ENCODE measurements at places on chromosomes 2 and 18.
A peak's percentile ranks its signal among the peaks of the same experiment; 100 is the strongest.

DNA sequence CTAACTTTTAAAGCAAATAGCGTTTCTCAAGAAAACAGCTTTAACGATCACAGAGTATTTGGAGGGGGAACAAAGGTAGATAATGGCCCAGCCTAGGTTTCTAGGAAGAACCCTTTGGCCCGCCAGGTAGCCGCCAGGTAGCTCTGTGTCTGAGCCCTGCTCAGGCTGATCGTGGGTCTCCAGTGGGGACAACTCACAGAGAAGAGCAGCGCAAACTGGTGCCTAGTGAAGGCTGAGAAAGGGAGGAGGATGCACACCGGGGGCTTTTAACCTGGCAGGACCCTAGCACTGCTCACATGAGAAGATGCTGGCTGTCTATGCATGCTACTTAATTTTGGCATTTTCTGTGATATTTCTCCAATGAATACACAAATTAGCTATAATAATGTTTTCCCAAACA, 5.8 kb downstream of the NGEF start:
- DNase-seq: no peak

- no peak for DNase-seq
Observed at GRCh38 chr2:236871500-236872001, 214.1 kb upstream of the COPS8 start.

GRCh38 chr18:28714498-28714897, 537.6 kb upstream of the CDH2 start:
- no peak for DNase-seq

- peak; percentile 31 for DNase-seq
Observed at GRCh38 chr2:128450211-128451024, 131.8 kb upstream of the HS6ST1 start.
